Activated CD4-positive, alpha-beta T cell treated with anti-CD3 and anti-CD28 coated beads, Interleukin-2, amount 50 U/mL, for 4 hours (primary cell): ENCODE measurements at places on chromosomes 1 and 21.

DNA sequence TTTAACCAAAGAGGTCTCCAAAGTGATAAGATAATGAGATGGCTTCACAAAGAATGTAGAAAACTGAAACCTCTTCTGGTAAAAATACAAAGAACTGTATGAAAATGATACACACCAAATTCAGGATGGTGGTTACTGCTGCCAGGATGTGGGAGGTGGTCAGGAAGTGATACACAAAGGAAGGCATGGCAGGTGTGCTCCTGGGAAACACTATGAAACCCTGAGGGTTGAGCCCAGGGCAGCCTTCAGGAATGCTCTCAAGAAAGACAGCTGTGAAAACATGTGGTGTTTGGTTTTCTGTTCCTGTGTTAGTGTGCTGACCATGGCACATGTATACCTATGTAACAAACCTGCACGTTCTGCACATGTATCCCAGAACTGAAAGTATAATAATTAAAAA, 109.3 kb downstream of the NTNG1 start:
- DNase-seq, result no peak

DNA sequence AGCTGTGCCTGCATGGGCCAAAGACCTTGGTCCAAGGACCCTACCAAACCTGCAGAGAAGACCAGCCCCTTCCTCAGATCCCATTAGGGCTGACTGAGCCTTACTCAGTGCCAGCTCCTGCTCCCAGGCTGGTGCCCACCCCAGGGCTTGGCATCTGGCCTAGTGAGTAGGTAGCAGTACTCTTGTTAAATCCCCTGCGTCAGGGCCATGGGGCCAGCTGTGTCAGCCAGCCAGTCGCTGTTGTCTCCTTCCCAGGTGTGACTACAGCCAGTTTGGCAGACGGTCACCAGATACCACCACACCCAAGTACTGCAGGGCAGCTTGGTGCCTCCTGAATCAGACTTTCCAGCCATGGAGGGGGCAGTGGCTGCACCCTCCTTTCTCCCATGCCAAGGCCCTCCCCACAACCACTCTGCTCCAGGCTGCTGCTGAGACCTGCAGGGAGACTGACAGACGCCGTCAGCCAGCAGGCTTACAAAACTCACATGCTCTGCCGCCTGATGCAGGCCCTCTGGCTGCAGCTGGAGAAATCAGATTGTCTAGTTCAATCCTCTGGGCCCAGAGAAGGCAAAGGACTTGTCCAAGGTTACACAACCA, 3.0 kb downstream of the TENT5B start:
- DNase-seq, result no peak

DNA sequence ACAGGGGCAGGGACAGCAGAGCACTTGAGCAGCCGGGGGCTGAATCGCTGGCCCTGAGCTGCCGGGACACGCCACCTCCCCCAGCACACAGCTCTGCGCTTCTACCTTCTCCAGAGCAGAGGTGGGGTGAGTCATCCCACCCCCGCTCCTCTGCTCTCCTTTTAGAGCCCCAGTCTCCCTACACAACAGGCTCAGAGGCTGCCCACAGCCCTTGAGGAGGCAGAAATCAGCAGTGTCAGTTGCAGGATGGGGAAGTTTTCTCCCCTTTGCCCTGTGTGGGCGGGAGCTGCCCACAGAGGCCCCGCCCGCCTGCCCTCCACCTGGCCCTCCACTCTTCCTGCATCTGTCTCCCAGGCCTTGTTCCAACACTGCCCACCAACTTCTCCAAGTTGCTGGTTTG, 94.6 kb downstream of the STUM start:
- DNase-seq, result peak; percentile 75

- no peak for DNase-seq
Observed at GRCh38 chr1:6519491-6519934, 28.0 kb upstream of the PLEKHG5 start.

GRCh38 chr1:116951200-116951935, 41.7 kb downstream of the PTGFRN start:
- no peak for DNase-seq

DNA sequence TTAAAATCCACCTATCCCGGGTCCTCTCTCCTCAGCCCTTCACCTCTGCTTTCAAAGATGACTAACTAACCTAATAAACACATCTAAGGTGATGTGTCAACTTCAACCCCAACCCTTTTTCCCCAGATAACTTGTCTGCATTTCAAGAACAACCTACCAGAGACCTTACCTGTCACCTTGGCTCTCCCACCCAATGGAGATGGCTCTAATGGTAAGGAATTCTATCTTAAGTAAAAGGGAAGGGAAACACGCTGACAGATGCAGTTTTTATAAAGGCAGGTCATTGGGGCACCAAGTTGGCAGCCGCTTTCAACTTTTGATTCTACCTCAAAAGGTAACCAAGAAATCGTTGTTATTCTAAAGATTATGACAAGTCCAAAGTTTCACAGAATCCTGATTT, 37.6 kb downstream of the MRPL39 start:
- DNase-seq, result no peak

DNA sequence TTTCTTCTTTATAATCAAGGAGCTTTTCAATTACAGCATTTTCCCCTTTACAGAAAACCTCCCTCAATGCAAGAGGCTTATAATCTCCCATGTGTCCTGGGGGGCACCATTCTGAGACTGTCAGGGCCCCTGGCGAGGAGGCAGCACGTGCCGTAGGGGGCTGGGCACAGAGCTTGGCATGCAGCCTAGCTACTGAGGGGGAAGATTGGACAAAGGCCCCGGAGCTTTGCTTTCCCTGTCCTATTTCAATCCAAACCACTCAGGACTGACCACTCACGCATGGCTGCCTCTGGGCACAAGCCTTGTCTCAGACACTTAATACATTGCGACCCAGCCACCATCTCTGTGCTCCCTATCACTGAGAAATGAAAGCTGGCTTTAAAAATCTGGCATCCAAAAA, 2.8 kb upstream of the RAP1GAP start:
- DNase-seq, result no peak

GRCh38 chr1:156894001-156894400, 483 bp downstream of the PEAR1 start:
- no peak for DNase-seq

- DNase-seq, result no peak
Observed at GRCh38 chr1:240415532-240415931, 196.4 kb downstream of the GREM2 start.

GRCh38 chr1:168373869-168374268, 93.2 kb downstream of the TBX19 start:
- DNase-seq, result no peak

DNA sequence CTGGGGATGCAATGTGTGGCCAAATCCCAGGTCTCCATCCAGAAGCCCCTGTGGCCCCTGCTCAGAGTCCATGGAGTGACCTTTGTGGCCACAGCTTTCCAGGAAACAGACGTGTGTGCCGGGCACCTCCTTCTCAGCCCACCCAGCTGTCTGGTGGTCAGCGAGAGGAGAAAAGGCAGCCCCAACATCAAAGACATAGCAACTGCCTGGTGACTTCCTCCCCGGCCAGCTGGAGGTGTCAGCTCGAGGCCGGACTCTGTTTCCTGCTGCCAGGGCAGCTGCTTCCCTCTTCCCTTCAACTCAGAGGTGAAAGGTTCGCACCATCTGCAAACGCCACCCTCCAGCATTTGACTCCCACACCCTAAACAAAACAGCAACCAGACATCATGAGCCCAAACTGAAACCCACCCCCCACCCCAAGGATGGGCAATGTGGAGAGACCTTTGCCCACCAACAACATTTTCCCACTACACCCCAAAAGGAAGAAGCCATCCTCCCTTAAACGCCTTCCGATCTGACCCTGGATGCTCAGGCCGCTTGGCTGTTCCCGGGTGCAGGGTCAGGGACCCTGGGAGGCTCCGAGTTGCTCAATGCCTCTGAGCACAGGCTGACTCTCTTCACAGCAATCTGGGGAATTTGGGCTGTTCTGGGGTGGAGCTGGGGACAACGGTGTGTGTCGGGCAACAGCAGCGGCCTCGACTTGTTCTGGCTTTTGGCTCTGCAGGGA, 162.3 kb downstream of the PSMG1 start:
- no peak for DNase-seq

- no peak for DNase-seq
Observed at GRCh38 chr21:43372663-43373361, 54.1 kb downstream of the SIK1 start.

DNA sequence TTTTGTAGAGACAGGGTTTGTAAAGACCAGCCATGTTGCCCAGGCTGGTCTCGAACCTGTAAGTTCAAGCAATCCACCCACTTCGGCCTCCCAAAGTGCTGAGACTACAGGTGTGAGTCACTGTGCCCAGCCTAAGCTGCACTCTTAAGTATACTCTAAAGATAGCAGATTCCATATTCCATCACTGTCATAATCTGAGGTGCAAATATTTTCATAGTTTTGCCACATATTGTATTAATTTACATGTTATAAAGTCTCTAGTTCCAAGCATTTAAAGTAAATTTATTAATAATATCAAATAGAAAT, 121.3 kb downstream of the HFM1 start:
- no peak for DNase-seq

DNA sequence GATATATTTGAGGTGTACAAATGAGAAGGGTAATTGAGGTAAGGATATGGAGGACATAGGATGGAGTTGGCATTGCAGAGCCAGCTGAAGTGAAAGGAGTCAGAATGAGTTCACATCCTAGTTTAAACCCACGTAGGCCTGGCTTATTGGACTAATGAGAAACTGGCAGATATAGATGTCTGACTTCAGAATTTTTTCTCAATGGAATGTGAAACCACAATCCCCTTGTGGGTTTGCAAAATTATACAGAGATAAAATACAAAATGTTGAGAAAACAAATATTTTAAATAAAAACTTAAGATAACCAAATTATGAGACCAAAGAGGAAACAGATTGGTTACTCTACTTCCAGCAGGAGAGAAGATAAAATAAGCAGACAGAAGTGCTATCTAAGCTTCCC, 277.4 kb upstream of the LRRC7 start:
- no peak for DNase-seq

DNA sequence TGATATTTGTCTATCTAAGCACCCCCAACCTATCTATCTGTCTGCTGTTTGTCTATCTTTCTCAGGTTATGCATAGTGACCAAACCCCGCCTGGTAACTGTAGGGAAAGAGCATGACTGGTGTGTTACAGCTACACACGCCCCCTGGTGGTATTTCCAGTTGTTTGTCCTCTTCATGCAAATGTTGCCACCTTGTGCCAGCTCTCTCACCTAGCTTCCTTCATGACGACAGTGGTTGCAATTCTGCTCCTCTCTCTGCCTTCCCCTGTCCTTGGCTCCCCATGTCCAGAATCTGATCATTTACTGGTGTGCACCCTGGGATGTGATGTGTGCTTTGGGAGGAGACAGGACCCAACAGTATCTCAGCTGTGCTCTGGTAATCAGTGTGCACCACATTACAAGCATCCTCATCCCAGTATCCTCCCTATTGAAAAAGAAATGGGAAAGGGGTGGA, 8.1 kb upstream of the INKA2 start:
- DNase-seq, result peak; percentile 44

- DNase-seq, result no peak
Observed at GRCh38 chr1:172951730-172952365, 98.9 kb downstream of the TNFSF18 start.

DNA sequence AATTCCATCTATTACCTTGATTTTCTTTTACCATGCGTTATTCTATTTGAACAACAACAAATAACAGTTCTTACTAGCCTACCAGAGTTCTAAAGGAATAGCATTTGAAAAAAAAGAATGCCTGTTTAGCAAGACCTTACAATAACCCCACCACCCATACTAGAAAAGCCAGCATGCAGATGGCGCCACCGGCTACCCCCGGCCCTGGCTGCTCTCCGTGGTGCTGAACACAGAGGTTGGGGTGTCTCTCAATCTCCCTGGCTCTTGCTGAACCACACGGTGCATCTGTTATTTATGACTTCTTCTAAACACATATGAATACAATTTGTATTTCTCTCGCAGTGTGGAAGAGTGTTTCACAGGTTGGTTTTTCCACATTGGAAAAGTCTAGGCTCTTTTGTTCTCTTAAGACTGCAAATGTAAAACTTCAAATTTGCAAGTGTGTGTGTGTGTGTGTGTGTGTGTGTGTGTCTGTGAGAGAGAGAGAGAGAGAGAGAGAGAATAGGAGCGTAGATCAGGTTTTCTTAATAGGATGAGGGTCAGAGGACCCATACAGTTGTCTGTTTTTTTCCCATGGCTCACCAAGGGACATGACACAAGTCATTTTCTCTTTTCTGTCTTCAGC, 13.6 kb downstream of the GRIK3 start:
- DNase-seq, result no peak

GRCh38 chr1:100217834-100218233, 31.8 kb downstream of the DBT start:
- no peak for DNase-seq

DNA sequence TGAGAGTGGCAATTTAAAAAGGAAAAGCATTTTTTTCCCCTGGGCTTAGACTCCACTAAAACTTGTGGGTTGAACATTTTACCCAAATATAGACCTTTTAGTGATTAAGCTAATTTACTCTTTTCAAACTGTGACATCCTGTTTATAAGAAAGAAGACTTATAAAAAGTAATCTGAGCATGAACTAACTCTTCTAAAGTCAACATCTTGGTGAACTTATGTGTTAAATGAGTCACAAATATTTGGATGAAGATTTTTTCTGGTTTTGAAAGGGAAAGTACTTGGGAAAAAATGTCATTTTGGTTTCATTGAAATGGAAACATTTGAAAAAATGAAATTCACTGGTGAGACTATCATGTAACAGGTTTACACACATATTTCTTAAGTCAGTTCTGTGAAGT, 109.8 kb downstream of the KCNK2 start:
- DNase-seq, result no peak

DNA sequence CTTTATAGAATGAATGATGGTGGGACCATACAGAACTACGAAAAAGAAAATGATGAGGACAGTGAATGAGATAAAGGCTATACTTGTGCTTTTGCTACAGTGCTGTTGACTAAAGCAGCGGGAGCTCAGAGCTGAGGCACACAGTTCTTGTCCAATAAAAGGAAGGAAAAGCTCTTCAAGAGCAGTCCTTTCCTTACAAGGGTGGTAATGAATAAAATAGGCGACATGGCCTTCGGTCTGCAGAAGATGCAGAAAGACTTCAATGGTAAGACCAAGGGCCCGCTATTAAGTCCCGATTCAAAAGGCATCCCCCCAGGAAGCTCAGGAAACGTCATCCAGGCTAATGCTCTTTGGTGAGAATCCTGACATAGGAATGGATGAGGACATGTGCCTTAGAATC, 44.4 kb downstream of the GNG12 start:
- no peak for DNase-seq

- DNase-seq, result peak; percentile 32
Observed at GRCh38 chr1:214331827-214332423, 51.0 kb downstream of the SMYD2 start.

DNA sequence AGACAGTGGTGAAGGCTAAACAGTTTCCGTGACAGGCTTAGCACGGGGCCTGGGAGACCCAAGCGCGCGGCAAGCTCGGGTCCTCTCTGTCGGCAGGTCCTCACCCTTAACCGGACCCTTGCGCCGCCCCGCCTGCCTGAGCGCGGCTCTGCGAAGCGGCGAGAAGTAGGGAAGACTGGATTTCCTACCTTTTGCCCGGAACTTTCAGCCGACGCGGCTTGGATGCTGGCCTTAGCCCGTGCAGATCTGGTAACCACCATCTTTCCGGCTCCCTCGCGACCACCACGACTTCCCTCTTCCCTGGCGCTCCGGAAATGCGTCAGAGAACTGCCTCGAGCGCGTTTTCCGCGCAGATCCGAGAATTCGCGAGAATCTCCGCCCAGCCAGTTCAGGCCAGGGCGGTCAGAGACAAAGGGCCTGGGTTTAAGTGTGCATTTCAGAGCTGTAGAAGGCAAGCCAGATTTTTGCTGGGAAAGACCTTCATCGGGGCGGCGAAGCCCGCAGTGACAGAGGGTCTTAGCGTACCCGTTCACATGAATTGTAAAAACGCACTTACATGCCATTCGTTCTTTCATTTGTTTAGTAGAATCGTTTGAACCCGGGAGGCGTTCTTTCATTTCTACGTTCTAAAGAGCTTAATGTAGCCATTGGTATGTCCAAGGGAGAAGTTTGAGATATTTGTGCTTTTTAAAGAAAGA, at the start of gene DNTTIP2:
DNTTIP2 (minus strand) TSS at position 318 of the 698 bp plus-strand sequence; CDS start at position 260, 58 bp downstream.
- DNase-seq, result peak; percentile 83
